ENCODE measurements at places on chromosomes 12 and 14.

DNA sequence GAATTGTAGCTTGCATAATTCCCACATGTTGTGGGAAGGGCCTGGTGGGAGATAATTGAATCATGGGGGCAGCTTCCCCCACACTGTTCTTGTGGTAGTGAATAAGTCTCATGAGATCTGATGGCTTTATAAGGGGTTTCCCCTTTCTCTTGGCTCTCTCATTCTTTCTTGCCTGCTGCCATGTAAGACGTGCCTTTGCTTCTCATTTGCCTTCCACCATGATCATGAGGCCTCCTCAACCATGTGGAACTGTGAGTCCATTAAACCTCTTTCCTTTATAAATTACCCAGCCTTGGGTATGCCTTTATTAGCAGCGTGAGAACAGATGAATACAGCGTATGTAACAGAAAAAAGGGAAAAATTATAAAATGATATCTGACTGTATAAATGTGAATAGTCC lies 21.1 kb downstream of the C12orf71 start:
- DNase-seq, result no peak

DNA sequence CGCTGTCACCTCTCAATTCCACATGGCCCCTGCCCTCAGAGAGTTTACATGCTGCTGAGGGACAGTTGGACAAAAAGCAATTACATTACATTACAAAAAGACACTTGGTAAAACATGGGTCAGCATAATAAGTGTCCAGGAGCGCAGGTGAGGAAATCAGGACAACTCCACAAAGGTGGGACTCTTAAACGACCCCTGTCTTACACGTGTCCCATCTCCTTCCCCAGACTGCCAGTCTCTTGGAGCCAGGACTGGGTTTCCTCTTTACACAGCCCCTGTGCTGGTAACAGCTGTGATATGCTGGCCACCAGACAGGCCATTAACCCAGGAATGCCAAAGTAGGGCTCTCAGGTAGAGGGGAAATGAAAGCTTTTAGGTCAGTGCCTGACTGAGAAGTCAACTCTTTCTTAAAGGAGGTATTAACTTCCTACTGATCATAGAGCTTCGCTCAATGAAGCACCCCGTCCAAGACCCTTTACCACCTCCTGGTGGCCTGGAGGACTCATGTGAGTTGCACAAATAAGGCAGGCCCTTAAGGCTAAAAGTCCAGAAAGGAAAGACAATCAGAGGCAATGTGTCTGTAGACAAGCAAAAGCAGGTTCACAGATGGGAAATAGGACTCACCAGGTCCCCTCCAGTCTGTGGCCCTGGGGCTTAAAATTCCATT lies 55.5 kb downstream of the ANO2 start:
- DNase-seq, result peak; percentile 10

GRCh38 chr14:49586673-49587460 lies 687 bp upstream of the RPS29 start:
- peak; percentile 72 for DNase-seq

- DNase-seq, result no peak
These were observed 4.1 kb downstream of the CLEC2B start for GRCh38 chr12:9864913-9865675.

DNA sequence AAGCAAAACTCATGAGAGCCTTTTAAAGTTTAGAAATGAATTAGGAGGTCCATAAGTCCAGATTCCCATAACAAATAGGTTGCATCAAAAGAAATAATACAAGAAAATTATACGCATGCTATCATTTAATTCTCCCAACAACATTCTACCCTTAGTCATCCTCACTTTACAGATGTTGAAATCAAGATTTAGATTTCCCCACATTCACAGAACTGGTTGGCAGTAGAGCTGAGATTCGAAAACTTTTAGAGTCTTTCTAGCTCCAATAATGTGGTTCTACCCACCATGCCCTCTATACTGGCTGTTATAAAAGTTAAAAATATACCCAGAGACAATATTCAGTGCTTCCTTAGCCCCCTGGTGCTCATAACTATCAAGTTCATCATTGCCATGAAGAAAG lies 56.6 kb upstream of the METAP2 start:
- DNase-seq, result peak; percentile 30

- no peak for DNase-seq
These were observed 46.5 kb upstream of the PRIMA1 start for GRCh38 chr14:93834699-93835371.

- DNase-seq, result no peak
These were observed 35.8 kb upstream of the DICER1 start for GRCh38 chr14:95193081-95193480.

- DNase-seq, result no peak
These were observed 851.4 kb upstream of the SEL1L start for GRCh38 chr14:82385048-82385447.

GRCh38 chr14:38710881-38711280 lies 392.2 kb downstream of the SEC23A start:
- DNase-seq, result peak; percentile 2

DNA sequence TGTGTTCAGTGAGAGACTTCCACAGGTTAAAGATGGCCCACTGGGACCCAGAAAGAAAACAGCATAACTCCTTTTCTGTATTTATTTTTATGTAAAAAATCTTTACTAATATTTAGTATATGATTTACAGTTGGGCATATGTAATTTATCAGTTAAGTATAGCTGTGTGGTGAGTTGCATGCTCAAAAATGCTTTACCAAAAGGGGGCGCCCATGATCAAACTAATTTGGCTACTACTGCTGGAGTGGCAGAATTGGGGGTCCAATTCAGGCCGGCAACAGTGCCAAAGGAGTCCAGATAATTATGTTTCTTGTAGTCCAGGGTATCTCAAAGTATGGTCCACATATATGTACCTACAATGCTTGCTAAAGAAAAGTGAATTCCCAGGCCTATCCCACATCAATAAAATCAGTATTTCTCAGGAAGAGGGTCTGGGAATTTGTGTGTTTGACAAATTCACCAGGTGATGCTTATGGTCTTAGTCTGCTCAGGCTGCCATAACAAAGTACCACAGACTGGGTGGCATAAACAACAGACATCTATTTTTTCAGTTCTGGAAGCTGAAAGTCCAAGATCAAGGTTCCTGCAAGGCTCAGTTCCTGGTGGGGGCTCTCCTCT lies 152.0 kb downstream of the KTN1 start:
- DNase-seq, result peak; percentile 52

Measured in inflammatory macrophage (primary cell).